ENCODE measurements at places on chromosomes 1 and 21.

DNA sequence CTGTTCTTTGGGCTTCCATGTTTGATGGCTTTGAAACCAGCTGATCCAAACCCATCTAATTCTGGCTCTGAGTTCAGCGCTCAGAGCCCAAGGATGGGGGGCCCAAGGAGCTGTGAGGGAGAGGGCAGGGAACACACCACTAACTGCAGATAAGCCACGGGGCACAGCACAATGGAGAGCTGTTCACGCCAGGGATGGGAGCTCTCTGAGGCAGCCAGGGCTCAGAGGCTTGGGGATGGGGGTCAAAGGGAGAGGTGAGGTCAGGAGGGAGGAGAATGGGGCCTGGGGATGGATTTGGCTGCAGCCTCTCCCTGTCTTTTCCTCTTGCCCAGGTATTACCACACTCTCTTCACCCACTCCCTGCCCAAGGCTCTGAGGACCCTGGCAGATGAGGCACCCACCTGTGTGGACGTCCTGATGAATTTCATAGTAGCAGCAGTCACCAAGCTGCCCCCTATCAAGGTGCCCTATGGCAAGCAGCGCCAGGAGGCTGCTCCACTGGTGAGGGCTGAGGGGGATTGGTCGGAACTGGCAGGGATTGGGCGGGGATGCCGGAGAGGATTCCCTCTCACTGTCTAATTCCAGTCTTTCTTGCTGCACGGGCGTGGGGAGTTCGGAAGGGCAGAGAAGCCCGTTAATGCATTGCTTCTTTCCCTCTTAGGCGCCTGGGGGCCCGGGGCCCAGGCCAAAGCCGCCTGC lies 11.3 kb downstream of the SLC30A2 start:
- no peak for DNase-seq

DNA sequence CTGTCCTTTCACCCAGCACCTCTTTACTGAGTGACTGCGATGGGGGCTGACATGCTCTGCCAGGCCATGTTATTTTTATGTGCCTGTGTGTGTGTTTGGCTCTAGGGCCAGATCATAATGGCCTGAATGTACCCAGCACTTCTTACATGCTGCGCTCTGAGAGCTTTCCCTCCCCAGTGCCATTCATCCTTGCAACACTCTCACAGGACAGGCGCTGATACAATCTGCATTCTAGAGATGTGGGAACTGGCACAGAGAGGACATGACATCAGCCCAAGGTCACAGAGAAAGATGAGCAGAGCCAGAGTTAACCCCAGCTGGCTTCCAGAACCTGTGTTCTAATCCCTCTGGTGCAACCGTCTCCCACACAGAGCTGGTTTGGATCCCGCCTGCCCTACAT lies 54.5 kb downstream of the ARHGEF10L start:
- no peak for DNase-seq

DNA sequence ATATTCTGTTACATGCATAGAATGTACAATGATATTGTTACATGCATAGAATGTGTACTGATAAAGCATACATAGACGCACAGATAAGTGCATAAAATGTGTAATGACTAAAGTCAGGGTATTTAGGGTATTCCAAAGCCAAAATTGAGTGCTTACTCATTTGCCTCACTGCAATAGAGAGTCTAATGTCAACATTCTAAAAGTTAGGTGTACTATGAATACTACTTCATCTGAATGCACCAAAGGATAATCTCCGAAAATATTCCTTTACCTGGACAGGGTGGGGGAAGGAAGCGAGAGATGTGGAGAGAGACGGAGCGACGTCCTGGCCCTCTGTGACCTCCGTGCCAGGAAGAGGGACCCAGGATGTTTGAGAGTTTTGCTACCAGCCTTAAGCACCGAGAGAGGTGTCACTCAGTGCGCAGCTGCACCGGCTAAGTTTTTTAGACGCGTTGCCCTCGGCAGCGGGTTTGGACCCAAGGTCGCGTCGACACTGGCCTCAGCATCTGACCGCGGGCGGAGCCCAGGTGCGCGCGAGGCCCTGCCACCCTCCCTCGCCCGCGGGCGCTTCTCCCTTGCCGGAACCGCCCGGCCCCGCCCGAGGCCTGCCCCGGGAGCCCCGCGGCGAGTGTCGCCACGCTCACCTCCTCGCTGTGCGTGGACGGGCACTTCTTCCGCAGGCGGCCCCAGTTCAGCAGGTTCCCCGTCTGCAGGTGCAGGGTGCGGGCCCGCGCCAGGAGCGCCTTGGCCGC lies 660 bp downstream of the GCLM start:
- DNase-seq: peak; percentile 45

DNA sequence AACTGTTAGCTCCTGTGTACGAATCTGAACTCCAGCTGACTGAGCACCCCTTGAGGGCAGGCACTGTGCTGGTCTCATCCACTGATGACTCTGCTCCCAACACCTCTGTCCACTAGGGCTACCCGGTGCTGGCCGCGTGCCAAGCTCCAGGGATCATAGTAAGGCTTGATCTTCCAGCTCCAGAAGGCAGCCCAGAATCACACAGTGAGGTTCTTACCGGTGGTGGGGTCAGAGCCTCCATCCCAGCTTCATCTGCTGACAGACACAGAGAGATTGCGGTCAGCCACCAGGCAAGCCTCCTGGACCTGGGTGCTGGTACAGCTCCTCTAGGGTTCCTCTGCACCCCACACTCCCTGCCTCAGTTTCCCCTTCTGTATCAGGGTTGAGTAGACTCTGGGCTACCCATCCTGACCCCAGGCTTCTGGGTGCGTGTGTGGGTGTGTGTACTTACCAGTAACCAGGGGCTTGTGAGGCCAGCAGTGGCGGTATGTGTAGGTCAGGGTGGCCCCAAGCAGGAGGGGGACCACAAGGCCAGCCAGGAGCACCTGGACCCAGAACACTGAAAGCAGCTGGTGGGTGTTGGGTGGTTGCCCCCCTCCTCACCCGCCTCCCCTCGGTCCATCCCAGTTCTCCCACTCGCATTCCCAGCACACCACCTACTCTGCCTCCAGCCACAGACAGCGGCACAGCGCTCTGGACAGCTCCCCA lies 3.4 kb downstream of the TNFRSF25 start:
- no peak for DNase-seq

GRCh38 chr1:109890115-109890953 lies 20.3 kb upstream of the CSF1 start:
- DNase-seq: no peak
